ENCODE measurements at places on chromosomes 3 and 15.

- DNase-seq, result no peak
Measured at GRCh38 chr3:171156401-171157010, 130.0 kb upstream of the SLC2A2 start.

GRCh38 chr3:113279686-113280085, 68.3 kb downstream of the BOC start:
- DNase-seq, result no peak

DNA sequence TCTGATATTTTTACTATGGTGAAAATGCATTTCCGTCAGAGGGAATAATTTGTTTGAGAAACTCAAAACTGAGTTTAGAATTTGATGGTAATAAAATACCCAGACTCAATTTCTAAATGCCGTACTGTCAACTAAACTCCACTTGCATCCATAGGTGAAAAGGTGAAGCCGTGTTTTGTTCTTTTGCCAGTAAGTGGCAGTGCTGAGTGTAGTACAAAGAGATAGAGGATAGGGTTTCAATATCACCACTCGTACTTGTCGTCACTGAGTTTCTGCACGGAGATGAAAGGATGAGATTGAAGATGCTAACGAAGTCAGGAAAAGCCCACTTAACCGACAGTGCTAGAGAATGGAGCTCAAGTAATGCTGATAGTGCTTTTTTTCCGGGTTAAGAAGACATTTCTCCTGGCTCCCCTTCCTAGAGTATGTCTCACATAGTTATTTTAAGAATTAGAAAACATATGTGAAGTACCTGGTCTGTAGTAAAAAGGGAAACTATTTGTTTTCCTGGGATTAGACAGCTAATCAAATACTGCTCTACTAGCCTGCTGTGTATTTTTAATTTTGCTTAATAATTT, 345.1 kb downstream of the IL5RA start:
- no peak for DNase-seq

- DNase-seq, result no peak
Measured at GRCh38 chr3:47592066-47592795, 13.6 kb upstream of the CSPG5 start.

DNA sequence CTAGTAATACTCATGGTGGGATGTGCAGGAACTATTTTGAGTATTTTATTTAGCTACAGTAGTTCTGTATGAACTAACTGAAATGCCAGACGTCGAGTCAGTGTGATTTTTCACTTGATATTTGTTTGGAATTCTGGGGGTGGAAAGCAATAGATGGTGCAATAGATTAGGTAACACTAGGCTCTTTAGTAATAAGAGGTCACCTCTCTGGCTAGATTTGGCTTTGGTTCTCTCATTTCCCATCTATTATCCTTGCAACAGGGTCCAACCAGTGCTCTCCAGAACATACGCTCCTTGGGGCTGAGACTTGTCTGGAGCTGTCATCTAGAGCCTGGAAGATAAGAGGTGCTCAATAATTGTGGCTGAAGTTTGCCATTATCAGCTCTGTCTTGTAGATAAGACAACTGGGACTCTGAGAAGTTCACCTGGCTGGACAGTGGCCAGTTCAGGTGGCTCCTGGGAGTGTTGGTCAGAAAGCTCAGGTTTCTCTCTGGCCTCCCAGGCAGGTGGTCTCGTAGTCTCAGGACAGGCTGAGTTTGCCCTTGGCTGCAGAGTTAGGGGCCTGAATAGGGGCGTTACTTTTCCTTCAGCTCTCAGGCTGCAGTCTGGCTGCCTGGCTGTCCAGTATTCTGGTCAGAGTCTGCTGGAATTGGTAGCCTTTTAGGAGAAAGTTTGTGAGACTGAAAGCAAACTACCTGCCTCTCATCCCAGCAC, 277.5 kb upstream of the RGMA start:
- no peak for DNase-seq

DNA sequence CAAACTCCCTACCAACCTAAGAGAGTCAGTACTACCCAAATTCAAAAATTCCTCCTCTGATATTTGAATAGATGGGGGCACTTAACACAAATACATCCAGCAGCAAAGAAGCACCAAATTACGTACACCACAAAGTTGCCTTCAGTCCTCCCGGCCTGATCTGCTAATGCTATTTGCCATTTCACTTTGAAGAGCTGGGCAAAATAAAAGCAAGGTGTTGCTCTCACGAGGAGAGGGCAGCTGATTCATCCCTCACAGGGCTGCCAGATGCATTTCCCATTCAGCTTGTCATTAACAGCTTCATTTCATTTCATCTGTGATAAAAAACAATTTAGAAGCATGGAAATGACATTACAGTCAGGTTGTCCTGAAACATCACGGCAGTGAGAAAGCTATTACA, 283.4 kb upstream of the VEPH1 start:
- no peak for DNase-seq

DNA sequence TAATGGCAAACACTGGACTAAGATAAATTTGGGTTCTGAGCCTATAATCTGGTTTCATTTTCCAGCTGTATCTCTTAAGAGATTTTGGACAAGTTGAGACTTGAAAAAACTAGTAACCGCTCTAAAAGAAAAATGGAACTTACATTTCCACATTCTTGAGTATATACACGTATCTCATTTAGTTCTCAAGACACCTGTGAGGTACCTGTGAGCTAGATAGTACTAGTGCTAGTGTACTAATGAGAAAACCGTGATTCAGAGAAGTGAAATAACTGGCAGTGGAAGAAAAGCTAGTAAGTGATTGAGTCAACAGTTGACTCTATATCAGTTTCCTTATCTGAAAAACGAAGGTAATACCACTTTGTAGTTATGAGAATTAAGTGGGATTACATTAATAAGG, 62.2 kb upstream of the PAQR5 start:
- DNase-seq, result no peak

DNA sequence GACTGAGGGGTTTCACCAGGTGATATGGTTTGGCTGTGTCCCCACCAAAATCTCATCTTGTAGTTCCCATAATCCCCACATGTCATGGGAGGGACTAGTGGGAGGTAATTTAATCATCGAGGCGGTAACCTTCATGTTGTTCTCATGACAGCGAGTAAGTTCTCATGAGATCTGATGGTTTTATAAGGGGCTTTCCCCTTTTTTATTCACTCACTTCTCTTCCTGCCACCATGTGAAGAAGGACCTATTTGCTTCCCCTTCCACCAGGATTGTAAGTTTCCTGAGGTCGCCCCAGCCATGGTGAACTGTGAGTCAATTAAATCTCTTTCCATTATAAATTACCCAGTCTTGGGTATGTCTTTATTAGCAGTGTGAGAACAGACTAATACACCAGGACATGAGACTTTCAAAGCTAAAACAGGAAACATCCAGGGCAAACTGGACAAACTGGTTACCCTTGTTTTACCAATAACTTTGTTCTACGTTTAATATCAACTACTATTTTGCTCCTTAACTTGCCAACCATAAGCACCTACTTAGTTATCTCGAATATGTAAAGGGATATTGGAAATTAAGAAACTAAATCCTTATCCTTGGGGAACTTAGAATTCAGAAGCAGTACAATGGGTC, 98.2 kb downstream of the MYH15 start:
- no peak for DNase-seq

DNA sequence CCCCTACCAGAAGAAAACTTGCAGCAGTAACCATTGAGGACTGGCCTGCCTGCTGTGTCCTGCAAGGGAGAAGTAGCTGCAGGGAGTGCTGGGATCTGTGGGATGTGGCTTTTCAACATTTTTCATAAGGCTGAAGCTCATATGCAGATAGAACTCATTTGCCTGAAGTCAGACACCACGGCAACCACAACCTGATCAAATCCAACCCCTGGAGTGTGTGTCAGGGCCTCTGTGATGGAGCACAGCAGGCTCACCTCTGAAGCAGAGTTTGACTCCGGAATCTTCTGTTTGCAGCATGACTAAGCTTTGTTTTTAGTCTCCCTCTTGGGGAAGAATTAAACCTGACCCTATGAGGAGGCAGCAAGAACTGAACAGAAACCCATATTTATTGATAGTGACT, 508.7 kb downstream of the AGBL1 start:
- DNase-seq, result no peak

DNA sequence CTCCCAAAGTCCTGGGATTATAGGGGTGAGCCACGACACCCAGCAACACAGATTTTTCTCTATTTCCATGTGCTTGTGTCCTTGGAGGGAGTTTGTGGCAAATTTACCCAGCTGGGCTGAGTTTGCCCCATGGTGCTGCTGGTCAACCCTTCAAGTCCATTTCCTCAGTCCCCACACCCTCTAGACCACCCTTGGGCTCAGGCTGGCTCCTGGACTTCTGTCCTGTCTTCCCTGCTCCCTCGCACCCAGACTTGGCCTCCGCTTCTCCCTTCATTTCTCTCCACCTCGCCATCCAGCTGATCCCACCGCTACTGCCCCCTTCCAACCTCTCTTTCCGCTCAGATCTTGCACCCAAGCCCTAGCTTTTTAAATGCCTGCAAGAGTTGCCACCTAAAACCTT, 7.3 kb upstream of the RHOV start:
- no peak for DNase-seq

All from stimulated activated CD4-positive, alpha-beta T cell treated with anti-CD3 and anti-CD28 coated beads, Interleukin-12 subunit alpha, Interleukin-12 subunit beta, amount 100 ng/mL, for 48 hours (primary cell).